ENCODE measurements at places on chromosomes 2 and 18. TPM values are rescaled to one million over a fixed set of nuclear protein-coding genes. Genes with fewer than 3 reads are reported as not detected.

GRCh38 chr2:206937555-206937954 is 1.8 kb upstream of the CPO start:
- no peak for DNase-seq

GRCh38 chr18:73007195-73007914 is 139.6 kb upstream of the NETO1 start:
- DNase-seq, result no peak

KCNK3 gene
- 3.3 TPM for polyA plus RNA-seq

GRCh38 chr2:191114403-191114886 is 36.3 kb downstream of the STAT4 start:
- no peak for DNase-seq

TRAPPC12 gene
- polyA plus RNA-seq, result 256 TPM

DNA sequence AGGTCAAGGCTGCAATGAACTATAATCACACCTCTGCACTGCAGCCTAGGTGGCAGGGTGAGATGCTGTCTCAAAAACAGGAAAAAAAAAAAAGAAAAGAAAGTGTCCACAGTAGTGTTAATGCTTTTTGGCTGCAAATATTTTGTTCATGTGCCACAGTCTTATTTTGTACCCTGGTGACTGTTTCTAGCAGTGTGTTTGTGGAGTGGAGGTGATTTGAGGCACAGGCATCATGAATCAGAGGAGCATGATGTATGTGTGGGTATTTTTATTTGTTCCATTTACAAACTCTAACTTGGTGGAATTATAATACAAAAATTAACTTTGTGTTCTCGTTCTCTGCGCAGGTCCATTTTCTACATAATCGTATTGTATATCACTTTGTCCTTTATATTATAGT is 30.6 kb downstream of the DTNA start:
- no peak for DNase-seq

GEN1 gene
- polyA plus RNA-seq, result 0.71 TPM

- no peak for DNase-seq
These were observed 2.3 kb downstream of the ASAP2 start for GRCh38 chr2:9208875-9209274.

LBX2 gene
- 0.44 TPM for polyA plus RNA-seq

OTOS gene
- not detected for polyA plus RNA-seq

DNA sequence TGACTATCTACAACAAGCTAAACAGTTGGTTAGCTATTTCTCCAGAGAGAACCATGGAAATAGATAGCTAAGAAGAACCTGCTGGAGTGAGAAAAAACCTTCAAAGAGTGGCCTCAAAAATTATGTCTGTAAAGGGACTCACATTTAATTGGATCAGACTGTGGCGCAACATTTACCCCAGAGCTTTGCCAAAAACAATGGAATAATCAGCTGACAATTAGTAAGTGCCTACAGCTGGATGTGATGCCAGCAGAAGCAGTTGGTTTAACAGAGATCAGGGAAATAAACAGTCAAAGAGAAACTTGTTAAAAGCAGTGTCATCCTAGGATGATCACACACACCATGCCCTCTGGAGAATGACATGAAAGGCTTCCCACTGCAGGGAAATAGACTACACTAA is 310.7 kb downstream of the CLIP4 start:
- no peak for DNase-seq

GRCh38 chr2:26980971-26981370 is 10.5 kb downstream of the MAPRE3 start:
- no peak for DNase-seq

GRCh38 chr18:25223211-25223610 is 128.8 kb downstream of the ZNF521 start:
- no peak for DNase-seq

MATN3 gene
- polyA plus RNA-seq, result 0.35 TPM

All from heart right ventricle (tissue), 16 donors.